8988T (cell line): ENCODE measurements at places on chromosomes 16 and 17.

GRCh38 chr16:70577256-70577698, 53.7 kb downstream of the SF3B3 start:
- DNase-seq = no peak

GRCh38 chr17:77822302-77823030, 136.0 kb upstream of the TNRC6C start:
- no peak for DNase-seq

DNA sequence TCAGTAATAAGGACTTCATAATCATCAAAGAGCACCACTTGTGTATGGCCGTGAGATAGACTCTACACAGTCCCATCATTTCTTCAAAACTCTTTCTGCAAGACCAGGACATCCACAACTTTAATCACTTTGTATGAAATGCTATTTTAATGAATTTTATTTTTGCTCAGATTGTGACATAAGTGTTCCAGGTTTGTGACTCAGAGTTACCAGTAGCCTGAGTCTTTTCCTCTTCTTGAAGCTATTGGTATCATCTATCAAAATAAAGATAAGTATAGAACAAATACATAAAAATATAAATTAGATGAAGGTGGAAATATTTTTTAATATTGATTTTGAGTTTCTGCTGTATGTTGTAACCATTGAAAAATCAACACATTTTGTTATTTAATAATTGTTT, 16.6 kb upstream of the VWA3A start:
- DNase-seq = no peak

DNA sequence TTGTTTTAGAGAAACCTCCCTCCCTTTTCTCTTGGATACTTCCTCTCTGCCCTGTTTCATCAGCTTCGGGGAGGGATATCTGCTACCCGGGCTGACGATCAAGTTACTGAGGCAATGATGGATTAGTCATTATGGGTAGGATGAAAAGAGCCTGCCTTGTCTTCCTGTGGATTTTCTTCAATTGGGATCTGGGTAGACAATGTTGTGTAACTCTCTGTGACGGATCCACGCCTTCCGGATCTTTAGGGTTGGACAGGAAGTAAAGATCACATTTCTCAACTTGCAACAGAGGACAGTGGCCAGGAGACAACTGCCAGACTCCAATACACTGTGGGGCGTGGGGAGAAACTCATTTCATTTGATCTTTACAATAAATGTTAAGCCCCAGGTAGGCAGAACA, 11.3 kb upstream of the CHST6 start:
- DNase-seq = no peak

- DNase-seq = no peak
Observed at GRCh38 chr16:59500601-59501000, 766.5 kb upstream of the GOT2 start.

GRCh38 chr16:24088767-24089166, 167.4 kb upstream of the CACNG3 start:
- no peak for DNase-seq

GRCh38 chr16:70737377-70738082, 51.7 kb upstream of the MTSS2 start:
- no peak for DNase-seq

GRCh38 chr16:72091217-72091616, 2.2 kb downstream of the TXNL4B start:
- no peak for DNase-seq

DNA sequence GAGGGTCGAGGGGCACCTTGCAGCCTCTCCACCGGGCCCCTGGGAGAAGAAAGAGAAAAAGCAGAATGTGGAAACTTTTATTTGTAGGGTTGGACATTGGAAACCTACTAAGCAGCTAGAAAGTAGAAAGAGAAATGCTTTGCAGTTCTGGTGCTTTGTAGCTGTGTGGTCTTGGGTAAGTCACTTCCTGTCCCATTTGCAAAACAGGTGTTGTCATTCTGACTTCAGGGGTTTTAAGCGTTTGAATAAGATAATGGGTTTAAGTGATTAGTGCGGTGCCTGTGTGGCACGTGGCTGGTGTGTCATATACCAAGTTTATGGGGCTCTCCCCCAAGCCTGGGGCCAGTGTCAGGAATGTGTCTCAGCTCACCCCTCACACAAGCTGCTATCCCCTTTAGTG, 1.6 kb downstream of the CA4 start:
- no peak for DNase-seq

DNA sequence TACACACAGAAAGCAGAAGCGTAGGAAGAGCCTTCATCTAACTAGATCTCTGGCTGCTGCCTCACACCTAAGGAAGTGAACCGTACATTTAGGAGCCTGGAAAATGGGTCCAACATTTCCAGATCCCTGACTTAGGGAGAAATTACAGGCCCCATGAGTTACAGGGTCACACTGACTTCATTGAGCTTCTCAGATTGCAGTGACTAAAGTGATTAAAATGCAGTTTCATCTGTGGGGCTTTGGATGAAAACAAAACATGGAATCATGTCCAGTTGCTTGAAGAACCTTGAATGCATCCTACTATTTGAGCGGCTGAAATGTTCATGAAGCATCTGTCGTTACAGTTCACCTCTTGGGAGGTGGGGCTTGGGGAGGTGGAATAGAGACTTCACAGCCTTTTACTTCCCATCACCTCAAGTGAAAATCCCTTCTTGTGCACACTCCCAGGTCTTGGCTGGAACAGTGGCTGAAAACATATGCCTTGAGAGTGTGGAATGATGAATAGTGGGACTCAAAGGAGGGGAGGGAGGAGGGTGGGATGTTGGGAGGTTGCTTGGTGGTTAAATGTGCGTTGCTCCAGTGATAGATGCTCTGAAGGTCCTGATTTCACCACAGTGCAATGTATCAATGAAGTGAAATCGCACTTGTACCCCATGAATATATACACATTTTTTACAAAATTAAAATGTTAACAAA, 19.7 kb downstream of the TEKT3 start:
- no peak for DNase-seq

- no peak for DNase-seq
Observed at GRCh38 chr17:34726536-34727384, 147.4 kb downstream of the TMEM132E start.

DNA sequence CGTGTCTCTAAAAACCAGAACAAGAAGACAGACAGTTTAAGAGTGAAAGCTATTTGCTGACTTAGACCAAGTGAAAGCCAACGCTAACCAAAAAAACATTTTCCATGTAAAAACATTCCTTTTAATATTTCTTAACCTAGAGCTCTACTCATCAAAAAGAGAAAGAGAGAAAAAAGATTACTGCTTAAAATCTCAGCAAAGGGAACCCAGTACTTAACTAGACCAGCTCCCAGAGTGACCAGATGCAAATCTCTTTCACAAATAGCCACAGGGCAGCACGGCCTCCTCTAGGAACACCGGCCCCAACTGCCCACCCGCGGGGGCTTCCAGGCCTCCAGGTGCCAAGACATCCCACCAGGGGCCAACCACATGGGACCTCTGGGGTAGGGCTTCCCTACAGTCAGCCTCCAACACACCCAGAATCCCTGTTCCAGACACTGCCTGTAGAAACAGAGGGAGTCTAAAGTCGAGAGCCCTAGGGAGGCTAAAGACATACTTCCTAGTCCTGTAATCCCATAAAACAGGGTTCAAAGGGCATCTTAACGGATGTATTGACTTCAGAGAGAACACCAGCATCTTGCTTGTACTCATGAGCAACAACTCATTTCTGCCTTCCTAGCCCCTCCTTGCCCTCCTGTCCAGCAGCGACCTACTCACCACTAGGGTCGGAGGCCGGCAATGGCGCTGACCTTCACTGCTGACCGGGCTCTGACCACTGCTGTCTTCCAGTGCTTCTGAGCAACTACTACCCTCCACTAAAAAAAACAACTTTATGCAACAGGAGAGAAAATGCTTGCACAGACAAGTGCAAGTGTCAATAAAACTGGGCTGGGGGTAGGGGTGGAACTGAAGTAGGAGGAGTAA, 21.3 kb downstream of the ZCCHC14 start:
- DNase-seq = no peak

DNA sequence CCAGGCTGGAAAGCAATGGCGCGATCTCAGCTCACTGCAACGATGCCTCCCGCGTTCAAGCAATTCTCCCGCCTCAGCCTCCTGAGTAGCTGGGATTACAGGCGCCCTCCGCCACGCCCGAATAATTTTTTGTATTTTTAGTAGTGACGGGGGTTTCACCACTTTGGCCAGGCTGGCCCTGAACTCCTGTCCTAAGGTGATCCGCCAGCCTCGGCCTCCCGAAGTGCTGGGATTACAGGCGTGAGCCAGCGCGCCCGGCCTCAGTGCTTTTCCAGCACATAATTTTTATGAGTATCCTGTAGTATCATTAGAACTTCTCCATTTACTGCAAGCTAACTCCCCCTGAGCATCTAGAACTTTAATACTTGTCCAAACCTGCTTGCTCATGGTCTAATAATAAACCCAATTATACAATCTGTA, 1.8 kb downstream of the UBE2G1 start:
- DNase-seq = no peak

- no peak for DNase-seq
Observed at GRCh38 chr17:32828822-32829221, 48.1 kb downstream of the MYO1D start.

- no peak for DNase-seq
Observed at GRCh38 chr17:42167807-42168206, 13.0 kb upstream of the RAB5C start.

DNA sequence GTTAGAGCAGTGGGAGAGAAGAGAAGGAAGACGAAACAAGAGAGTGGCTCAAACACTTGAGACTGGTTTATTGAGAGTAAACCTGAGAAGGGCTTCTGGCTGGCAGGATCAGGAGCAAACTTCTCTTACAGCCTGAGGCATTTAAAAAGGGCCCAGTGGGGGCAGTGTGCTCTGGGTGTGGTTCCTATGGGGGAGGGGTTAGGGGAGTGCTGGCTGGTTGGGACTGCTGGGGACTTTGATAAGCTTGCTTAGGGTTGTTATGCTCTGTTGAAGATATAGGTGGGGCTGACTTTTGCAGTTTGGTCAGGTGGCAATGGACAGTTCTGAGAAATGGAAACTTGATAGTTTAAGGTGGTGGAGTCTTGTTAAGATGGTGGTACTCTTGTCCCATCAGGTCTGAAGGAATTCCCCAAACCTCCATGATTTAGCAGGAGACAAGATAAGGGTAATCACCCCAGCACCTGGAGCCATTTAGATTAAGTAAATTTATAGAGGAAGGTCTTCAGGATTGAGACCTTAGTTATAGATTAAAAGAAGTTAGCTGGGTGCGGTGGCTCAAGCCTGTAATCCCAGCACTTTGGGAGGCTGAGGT, 79.3 kb downstream of the EMP2 start:
- no peak for DNase-seq

DNA sequence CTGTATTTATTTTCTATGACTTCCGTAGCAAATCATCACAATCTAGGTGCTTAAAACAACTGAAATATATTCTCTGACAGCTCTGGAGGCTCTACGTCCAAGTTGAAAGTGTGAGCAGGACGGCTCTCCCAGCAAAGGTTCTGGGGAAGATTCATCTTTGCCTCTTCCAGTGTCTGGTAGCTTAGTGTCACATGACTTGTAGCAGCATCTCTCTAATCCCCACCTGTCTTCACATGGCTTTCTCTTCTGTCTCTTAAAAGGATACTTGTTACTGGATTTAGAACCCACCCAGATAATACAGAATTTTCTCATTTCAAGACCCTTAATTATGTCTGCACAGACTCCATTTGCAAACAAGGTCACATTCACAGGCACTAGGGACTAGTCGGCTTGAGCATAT, 687.7 kb upstream of the RBFOX1 start:
- no peak for DNase-seq

- no peak for DNase-seq
Observed at GRCh38 chr17:79325709-79326430, 251.2 kb downstream of the ENGASE start.

- no peak for DNase-seq
Observed at GRCh38 chr16:68722119-68723024, 14.7 kb upstream of the CDH1 start.

- DNase-seq = no peak
Observed at GRCh38 chr16:88477631-88478519, 24.8 kb downstream of the ZFPM1 start.

DNA sequence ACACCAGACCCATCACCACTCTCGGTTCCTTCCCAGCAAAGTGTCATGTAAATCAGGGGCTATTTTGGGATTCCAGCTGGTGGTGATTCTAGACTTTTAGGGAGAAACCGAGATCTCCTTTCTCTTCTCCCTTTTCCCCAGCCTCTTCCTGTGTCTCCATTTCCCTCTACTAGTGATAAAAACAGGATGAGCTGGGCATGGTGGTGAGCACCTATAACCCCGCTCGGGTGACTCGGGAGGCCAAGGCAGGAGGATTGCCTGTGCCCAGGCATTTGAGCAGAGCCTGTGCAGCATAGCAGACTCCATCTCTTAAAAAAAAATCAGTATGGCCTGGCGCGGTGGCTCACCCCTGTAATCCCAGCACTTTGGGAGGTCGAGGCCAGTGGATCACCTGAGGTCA, 6.1 kb downstream of the TBX21 start:
- DNase-seq = no peak

DNA sequence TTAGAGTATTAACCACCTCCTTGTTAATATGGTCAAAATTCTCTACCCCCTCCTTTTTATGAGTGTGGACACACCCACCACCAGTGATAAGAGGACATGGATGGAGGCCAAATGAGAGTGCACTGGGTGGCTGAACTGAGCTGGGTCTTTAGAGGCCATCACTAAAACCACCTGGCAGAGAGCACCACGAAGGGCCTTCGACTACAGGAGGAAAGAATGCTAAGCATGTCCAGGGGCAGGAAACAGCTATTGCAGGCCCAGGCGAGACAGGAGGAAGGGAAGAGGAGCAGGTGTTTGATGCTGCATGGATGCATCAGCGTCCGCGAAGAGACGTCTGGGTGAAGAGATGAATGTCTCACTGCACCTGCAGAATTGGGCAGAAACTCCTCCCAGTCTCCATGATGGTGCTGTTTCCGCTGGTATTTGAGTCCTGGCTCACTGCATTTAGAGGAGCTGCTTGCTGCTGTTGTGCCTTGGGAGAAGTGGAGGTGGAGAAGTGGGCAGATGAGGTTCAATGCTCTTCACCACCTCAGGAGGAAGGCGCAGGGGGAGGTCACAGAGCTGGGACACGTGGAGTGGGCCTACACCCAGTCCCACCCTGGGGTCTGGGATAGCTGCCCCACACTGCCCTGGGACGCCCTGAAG, 33.2 kb downstream of the SPHK1 start:
- DNase-seq = no peak
